ENCODE measurements at places on chromosomes 1 and 21. TPM values are rescaled to one million over a fixed set of nuclear protein-coding genes. Genes with fewer than 3 reads are reported as not detected.
A peak's percentile ranks its signal among the peaks of the same experiment; 100 is the strongest.

- no peak for DNase-seq
- no peaks in the 10 kb centered on the region for H3K36me3 ChIP-seq
- H3K27me3 ChIP-seq: no peaks in the 10 kb centered on the region
- H3K4me3 ChIP-seq: no peak overlapping the region
- H3K4me1 ChIP-seq: no peaks in the 10 kb centered on the region
Measured at GRCh38 chr1:169259816-169260215, 107.8 kb downstream of the NME7 start.

GRCh38 chr1:17239420-17239819, 9.5 kb upstream of the PADI3 start:
- H3K4me3 ChIP-seq: no peak overlapping the region
- H3K36me3 ChIP-seq: no peaks in the 10 kb centered on the region
- DNase-seq: peak; percentile 83
- H3K27me3 ChIP-seq: no peaks in the 10 kb centered on the region
- peaks cover 3% of the 10 kb centered on the region for H3K4me1 ChIP-seq
- no peak overlapping the region for H3K27ac ChIP-seq

DNA sequence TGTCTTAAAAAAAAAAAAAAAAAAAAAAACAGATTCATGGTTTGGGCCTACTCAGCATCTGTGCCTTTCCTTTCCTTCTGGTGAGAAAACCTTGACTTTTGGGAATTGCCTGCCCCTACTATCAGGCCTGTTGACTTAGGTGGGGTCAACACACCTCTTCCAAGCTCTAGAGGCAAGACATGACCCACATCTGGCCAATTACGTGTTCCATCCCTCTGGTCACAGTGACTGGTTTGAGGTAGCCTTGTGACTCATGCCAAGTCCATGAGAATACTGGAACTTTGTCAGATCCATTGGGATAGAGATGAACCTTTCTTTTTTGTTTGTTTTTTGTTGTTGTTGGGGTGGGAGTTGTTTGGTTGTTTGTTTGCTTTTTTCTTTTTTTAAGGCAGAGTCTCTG, 37.3 kb upstream of the KHDRBS1 start:
- peak; percentile 74 for DNase-seq
- H3K4me3 ChIP-seq: no peak overlapping the region
- no peak overlapping the region for H3K27ac ChIP-seq
- H3K4me1 ChIP-seq: 0 out of 2 replicates have a peak, but pooled peaks cover 5% of the 10 kb centered on the region
- no peaks in the 10 kb centered on the region for H3K27me3 ChIP-seq
- H3K36me3 ChIP-seq: no peaks in the 10 kb centered on the region

- no peaks in the 10 kb centered on the region for H3K36me3 ChIP-seq
- H3K4me1 ChIP-seq: peaks cover 15% of the 10 kb centered on the region
- H3K4me3 ChIP-seq: no peak overlapping the region
- DNase-seq: peak; percentile 69
Measured at GRCh38 chr1:185074307-185074706, 28.9 kb downstream of the RNF2 start.

DNA sequence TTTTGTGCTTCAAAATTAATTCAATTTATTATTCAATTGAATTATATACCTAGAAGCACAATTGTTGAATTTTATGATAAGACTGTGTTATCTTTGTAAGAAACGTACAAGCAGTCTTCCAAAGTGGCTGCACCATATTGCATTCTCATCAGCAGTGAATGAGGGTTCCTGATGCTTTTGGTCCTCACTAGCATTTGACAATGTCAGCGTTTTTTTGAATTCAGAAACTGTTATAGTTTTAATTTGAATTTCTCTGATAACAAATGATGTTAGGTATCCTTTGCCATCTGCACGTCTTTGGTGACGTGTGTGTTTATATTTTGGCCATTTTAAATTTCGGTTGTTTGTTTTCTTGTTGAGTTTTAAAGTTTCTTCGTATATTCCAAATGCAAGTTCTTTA, 553.0 kb upstream of the ZP4 start:
- no peak for DNase-seq
- H3K36me3 ChIP-seq: no peaks in the 10 kb centered on the region
- no peak overlapping the region for H3K4me3 ChIP-seq
- H3K27me3 ChIP-seq: no peaks in the 10 kb centered on the region

The CNR2 gene
- not detected for polyA plus RNA-seq

DNA sequence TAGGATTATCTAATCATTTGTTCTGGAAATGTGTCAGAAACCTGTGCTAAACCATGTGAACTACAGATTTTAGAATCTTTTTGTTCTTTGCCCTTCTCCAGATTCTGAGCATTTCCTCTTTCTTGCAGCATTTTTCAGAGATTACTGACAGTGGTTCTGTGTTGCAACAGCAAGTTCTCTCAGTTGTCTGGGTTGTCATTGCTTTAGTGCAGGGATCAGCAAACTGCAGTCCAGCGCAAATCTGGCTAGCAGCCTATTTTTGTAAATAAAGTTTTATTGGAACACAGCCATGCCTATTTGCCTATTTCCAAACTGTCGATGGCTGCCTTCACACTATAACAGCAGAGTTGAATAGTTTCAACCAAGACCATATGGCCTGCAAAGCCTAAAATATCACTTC, 66.3 kb upstream of the LRRC8D start:
- peak; percentile 58 for DNase-seq
- H3K36me3 ChIP-seq: no peaks in the 10 kb centered on the region
- no peak overlapping the region for H3K4me3 ChIP-seq
- H3K27me3 ChIP-seq: no peaks in the 10 kb centered on the region

DNA sequence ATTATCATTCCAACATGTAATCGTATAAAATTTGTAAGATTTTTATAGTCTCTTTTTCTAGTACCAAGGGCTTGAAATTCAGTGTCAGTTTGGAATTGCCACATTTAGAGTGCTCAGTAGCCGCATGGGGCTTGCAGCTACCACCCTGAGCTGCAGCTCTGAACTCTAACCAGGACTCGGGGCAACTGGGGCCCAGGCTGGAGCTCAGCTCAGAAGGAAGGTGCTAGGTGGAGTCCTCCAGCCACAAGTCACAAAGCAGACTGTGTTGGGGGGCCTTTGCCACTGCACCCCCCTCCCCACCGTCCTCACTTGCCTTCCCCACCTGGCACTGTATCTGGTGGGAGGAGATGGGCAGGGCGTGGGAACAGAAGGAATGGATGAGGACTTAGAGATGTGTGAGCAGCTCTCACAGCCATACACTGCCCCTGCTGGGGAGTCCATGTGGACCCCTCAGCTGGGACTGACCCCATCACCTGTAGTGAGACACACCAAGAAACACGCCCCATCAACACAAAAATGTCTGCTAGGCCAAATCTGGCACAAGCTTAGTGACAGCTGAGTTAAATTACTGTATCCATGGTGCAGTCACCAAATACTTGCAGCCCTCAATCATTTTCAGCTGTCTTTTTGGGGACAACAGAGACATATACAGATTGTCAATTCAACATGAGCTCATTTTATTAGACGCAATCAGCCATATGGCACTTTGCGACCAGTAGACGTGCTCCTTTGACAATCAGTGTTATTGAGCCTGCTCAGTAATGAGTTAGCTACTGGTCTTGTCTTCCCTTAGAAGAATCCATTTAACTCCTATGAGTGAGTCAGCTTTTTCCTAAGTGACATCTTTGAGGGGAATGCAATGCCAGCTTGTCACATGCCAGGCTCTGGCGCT, 241.7 kb upstream of the RAB4A start:
- H3K4me1 ChIP-seq: peaks cover 4% of the 10 kb centered on the region
- no peak overlapping the region for H3K4me3 ChIP-seq
- no peaks in the 10 kb centered on the region for H3K36me3 ChIP-seq
- DNase-seq: peak; percentile 44

The CD1E gene
- polyA plus RNA-seq: not detected

DNA sequence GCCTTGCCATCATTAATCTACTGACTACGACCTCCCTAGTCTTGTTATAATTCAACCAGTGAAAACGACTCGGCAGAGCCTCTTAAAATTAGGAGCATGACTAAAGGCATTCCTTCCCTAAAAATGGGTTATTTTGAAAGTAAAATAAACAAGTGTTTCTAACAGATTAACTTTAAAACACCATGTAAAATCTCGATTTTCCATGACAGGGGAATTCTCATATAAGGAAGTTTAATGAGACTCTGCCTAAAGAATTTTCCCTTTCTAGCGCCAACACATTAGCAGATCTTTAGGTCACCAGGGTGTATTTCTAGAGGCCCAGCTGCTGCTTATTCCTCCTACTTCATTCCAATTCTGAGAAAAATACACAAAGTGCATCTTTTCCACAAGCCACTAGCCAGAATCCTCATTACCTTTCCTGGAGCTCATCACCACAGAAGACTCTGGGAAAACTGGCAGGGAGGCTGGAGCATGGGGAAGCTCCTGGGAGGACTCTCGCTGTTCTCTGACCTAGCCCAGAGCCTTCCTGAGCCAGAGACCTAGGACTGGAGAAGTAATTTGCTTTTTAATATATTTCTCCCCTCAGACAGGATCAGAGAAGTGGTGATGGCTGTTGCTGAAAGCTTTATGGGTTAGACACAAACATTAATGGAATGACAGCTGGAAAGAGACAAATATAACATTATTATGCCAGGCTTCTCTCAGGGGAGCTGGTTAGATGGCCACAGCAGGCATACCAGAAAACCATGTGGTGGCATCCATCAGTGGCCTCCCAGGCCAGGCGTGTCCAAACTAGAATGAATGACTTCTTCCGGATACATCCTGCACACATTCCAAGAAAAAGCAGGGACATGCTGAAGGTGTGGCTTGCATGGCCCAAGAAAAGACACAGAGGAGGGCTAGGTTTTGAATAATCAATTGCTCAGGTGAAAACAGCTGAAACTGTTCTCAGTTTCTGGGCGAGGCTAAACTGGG, 63.6 kb upstream of the CTTNBP2NL start:
- H3K36me3 ChIP-seq: no peaks in the 10 kb centered on the region
- no peak overlapping the region for H3K27ac ChIP-seq
- no peak for DNase-seq
- H3K4me3 ChIP-seq: no peak overlapping the region

- no peak overlapping the region for H3K27ac ChIP-seq
- no peaks in the 10 kb centered on the region for H3K4me1 ChIP-seq
- H3K36me3 ChIP-seq: no peaks in the 10 kb centered on the region
- H3K27me3 ChIP-seq: no peaks in the 10 kb centered on the region
- no peak overlapping the region for H3K4me3 ChIP-seq
Measured at GRCh38 chr1:192303029-192303428, 13.8 kb upstream of the RGS21 start.

DNA sequence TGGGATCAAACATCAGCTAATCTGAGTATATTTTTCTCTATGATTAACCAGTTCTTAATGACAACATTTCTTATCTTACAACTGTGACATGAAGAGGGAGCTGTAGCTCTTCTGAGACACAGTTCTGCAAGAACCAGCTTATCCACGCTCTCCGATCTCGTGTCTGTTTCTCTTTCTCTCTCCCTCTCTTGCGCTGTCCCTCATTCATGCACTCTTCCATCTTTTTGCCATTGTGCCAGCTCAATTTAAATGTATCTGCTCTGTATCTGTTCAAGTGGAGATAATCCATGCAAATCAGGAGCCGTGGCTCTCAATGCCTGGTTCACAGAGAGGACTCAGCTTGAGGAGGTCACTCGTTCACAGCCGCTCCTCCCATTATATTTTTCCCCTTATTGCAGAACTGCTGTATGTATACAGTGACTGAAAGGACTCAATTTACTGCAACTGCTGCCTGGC, 494.7 kb upstream of the ADGRL2 start:
- H3K4me3 ChIP-seq: peak overlapping the region; percentile 74
- no peaks in the 10 kb centered on the region for H3K36me3 ChIP-seq
- peak; percentile 54 for DNase-seq
- H3K4me1 ChIP-seq: peaks cover 4% of the 10 kb centered on the region
- H3K27ac ChIP-seq: no peak overlapping the region

GRCh38 chr1:173222149-173223030, 15.3 kb upstream of the TNFSF4 start:
- no peak overlapping the region for H3K27ac ChIP-seq
- H3K4me3 ChIP-seq: no peak overlapping the region
- H3K36me3 ChIP-seq: no peaks in the 10 kb centered on the region

The PPIAL4G gene
- not detected for polyA plus RNA-seq

The GABRD gene
- polyA plus RNA-seq: not detected

DNA sequence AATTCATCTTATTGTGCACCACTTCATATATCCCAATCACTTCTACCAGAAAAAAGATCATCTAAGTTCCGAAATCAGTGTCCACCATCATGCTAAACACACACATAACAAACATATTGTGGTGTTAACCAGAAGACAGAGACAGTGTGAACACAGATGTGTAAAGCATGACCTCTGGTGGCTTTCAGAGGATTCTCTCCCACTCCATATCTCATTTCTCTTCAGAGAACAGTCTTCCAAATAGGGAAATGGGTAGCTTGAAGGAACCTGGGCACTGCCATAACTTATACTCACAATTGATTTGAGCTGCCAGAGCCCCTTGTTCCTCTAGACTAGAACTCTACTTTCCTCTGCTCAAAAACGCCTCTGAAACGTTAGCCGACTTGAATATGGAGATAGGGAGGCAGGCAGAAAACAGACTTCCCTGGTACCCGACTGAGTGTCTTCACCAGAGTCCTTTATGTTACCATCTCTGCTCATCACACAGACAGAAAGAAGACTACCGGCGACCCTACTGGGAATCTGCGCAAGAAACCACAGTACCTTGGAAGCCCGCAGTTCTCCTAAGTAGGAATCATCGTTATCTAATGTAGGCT, 1.8 kb upstream of the ELAPOR1 start:
- no peaks in the 10 kb centered on the region for H3K36me3 ChIP-seq
- peaks cover 4% of the 10 kb centered on the region for H3K4me1 ChIP-seq
- H3K4me3 ChIP-seq: peak overlapping the region; percentile 62

DNA sequence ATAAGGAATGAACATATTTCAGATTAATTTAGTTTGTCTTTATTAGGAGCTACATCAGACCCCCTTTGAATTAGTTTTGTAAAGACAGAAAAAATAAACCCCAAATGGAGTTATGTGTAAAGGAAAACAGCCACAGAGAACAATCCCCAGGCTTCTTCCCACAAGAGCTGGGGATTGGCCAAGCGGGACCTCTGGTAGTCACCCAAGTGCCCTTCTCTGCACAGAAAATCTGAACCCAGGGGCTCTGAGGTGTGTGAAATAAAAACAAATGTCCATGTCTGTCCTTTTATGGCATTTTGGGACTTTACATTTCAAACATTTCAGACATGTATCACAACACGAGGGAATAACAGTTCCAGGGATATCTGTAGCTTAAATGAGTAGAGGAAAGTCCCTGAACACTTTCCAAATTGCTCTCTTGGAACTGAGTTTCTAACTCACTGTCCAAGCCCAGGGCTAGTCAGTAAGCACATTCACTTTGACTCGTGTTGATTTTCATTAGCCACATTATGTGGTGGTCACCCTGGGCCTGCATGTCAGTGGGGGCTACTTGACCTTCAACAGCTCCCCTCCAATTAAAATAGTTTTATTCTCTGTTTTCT, 22.5 kb downstream of the DPT start:
- no peak overlapping the region for H3K27ac ChIP-seq
- no peaks in the 10 kb centered on the region for H3K27me3 ChIP-seq
- peaks cover 29% of the 10 kb centered on the region for H3K4me1 ChIP-seq
- H3K36me3 ChIP-seq: no peaks in the 10 kb centered on the region
- peak; percentile 35 for DNase-seq
- H3K4me3 ChIP-seq: no peak overlapping the region

GRCh38 chr1:62433861-62434617, 2.8 kb upstream of the USP1 start:
- no peak overlapping the region for H3K4me3 ChIP-seq
- H3K36me3 ChIP-seq: no peaks in the 10 kb centered on the region
- no peak overlapping the region for H3K27ac ChIP-seq
- DNase-seq: peak; percentile 35
- H3K4me1 ChIP-seq: peaks cover 10% of the 10 kb centered on the region

- H3K27ac ChIP-seq: no peak overlapping the region
Measured at GRCh38 chr1:12051361-12051760, 11.7 kb upstream of the TNFRSF8 start.

Measured in GM23248 (cell line).